ENCODE measurements at places on chromosomes 5 and 9. TPM values are rescaled to one million over a fixed set of nuclear protein-coding genes. Genes with fewer than 3 reads are reported as not detected.

HABP4 gene
- total RNA-seq: 20.4 TPM

PCDHA8 gene
- not detected for total RNA-seq

C5orf47 gene
- total RNA-seq: not detected

OTULINL gene
- total RNA-seq: 1.9 TPM

DNA sequence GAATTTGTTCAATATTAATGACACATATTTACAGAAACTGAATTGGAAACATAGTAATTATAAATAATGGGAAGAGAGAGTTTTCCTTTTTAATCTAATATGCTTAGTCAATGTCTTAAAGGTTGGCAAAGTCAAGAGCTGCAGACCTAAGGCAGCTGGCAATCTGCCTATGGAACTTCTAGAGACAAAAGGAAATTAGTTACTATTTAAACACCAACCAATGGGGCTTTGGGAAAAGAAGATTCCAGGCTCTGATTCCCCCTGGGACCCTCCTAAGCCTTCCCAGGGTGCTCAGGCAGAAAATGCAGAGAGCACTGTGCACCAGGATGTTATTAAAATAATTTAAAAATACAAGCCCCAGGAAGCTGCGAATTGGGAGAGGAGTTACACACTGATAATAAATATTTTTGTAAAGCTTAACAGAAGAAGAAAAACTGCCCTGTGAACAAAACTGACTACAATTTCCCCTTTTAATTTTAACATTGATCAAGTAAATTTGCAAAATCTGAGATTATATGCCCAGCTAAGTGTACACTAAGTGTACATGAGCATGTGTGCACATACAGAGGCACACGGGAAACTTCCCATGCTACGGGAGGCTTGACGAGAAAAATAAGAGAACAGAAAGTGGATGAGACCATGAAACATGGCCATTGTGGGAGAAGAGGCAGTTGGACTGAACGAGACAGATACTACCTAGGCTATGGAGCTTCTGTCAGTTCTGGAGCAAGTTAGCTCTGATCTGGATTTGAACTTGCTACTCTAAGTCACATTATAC lies 77.4 kb upstream of the ADAMTS16 start:
- no peak overlapping the region for H3K27ac ChIP-seq
- no peaks in the 10 kb centered on the region for H3K27me3 ChIP-seq
- no peaks in the 10 kb centered on the region for H3K4me1 ChIP-seq
- no peak for DNase-seq
- H3K4me3 ChIP-seq: no peak overlapping the region

DNA sequence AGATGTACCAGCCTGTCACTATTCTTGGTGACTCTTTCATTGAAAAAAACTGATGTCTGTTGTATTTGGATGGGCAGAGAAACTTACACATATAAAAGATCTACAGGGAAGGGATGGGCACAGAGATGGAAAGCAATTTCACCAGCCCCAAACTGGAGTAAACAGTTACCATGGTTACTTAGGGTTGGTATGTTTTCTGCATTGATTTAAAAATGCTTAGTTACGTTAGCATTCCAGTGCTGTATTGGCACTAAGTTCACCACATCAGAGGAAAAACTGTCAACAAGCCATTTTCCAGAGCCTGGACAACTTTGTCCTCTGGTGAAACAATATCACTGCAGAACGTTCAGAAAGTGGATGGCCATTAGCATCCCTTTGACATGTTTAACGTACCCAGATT lies 28.0 kb downstream of the MARCHF3 start:
- H3K27me3 ChIP-seq: no peaks in the 10 kb centered on the region
- no peak overlapping the region for H3K4me3 ChIP-seq
- H3K4me1 ChIP-seq: no peaks in the 10 kb centered on the region

GRCh38 chr5:170449232-170449631 lies 54.6 kb upstream of the KCNIP1 start:
- no peaks in the 10 kb centered on the region for H3K36me3 ChIP-seq
- H3K4me1 ChIP-seq: no peaks in the 10 kb centered on the region
- DNase-seq: no peak
- H3K4me3 ChIP-seq: no peak overlapping the region

Data from sigmoid colon (tissue), 7 donors.